ENCODE measurements at places on chromosomes 5 and 9.

GRCh38 chr9:78775696-78776295 lies 478.9 kb downstream of the PSAT1 start:
- no peak for DNase-seq

DNA sequence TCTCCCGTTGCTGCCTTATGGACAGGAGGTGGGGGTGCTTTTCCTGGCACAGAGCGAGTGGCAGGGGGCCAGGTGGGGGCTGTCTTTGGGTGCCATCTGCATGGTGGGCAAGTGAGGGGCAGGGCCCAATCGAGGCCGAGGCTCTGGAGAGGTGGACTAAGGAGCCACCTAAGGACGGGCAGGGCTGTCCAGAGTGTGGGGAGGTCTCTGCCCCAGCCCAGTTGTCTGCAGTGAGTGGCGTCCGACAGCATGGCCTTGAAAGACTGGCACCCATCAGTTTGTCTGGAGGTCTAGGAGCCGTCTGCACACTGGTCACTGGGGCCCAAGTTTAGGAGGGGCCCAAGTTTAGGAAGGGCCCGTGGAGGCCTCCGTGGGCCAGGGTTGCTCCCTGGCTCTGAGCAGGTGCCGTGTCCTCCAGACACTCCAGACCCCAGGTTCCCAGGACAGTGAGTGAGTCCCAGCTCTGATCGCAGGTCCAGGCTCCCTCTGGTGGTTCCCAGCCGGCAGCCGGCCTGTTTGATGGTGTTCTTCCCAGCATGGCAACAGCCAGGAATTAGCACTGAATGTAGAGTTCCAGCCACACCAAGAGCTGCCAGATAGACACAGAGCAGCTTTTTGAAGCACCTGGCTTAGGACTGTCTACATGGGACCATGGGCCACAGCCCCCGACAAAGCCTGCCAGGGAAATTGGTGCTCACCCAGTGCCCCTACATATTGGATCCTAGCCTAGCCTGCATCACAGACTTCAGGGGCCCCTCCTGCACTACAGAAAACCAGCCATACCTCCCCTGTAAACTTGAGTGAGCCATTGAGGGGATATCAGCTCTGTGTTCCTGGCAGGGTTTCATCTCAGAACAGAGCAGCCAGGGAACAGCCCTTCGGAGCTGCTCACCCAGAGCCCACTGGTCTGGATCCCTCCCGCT lies 120.9 kb downstream of the WNK2 start:
- no peak for DNase-seq

GRCh38 chr5:171585981-171586380 lies 166.5 kb downstream of the FGF18 start:
- DNase-seq = no peak

DNA sequence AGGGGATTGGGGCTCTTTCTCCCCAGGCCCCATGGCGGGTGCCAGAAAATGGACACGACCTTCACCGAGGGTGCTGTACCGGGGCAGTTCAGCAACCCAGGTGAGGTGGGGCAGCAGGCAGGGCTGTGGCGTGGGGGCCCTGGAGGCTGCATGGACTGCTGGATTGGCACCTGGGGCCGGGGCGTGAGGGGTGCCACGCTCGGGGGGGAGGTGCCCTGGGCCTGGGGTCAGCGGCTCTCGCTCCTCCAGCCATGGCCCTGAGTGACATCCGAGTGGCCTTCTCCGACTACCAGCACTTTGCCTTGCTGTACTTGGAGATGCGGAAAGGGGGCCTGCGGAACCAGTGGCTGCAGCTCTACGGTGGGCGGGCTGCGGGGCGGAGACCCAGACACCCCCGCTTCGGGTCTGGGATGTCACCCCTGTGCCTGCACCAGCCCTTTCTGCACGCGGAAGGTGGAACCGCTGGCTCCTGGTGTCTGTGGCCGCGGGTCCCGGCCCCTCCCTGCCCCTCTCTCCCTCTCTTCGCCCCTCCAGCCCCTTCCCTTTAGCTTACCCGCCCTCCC lies 1.8 kb downstream of the LCNL1 start:
- no peak for DNase-seq

DNA sequence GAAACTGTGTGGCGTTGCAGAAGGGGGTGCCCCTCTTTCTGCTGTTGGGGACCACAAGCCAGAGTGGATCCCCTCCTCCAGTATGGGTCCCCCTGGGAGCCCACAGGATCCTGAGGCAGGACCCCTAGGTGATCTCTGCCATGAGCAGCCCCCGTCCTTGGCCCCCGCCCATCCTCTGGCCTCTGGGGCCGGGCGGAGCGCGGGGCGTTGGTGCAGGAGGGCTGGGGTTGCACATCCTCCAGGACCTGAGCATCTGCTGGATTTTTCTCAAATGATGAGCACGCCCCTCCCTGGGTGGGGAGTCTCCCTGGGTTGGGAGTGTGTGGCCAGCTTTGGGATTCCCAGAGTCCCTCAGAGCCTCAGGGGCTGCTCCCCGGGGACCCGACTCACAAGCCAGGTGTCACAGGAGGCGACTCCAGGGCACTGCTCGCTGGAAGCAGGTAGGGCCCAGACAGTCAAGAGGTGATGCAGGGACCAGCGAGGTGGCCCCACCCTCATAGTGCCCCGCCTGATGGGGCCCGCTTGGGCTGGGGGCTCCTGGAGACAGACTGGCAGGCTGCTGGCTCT lies 26.7 kb upstream of the UBAC1 start:
- DNase-seq = no peak

- no peak for DNase-seq
Observed at GRCh38 chr9:137030006-137030405, 1.9 kb downstream of the FUT7 start.

DNA sequence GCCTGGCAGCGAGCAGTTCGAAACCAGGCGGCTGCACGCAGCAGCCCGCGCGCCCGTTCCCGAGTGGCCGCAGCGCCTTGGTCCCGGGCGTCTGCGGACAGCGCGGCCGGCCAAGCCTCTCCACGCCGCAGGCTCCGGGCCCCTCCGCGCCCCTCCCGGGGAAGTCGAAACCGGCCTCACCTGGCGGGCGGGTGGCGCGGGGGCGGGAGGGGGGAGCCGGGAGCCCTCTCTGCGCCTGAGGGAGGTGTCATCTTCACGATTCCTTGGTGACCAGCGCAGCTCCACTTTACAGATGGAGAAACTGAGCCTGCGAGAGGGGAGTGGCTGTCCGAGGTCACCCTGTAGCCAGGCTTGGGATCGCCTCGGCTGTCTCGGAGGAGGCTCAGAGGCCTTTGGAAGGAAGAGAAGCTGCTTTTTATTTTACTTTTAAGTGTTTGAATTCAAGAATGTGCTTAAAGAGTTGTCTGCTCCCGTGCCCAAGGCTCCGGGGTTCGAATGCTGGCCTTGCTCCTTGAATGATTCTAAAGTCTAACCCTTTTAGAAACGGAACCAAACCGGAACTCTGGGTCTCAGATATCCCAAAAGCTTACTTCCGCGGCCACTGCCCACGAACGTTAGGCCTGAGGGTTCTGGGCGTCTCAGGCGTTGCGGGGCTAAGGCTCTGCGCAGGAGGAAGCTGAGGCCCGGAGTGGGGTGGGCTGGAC lies 662 bp downstream of the SUSD3 start:
- DNase-seq = no peak

DNA sequence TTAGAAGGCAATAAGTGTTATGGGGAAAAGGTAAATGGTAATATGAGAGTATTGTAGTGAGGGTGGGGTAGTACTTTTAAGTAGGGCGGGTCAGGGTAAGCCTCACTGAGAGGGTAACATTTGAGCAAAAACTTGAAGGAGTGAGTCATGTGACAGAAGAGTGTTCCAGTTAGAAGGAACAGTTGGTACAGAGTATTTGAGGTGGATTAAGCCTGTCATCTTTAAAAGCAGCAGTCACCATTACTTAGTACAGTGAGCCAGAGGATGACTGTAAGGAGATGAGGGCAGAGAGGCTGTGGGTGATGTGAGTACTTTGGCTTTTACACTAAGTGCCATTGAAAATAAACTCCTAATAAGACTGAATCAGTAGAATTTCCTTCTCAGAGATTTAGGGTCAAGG lies 54.8 kb downstream of the UBAP1 start:
- DNase-seq = no peak

DNA sequence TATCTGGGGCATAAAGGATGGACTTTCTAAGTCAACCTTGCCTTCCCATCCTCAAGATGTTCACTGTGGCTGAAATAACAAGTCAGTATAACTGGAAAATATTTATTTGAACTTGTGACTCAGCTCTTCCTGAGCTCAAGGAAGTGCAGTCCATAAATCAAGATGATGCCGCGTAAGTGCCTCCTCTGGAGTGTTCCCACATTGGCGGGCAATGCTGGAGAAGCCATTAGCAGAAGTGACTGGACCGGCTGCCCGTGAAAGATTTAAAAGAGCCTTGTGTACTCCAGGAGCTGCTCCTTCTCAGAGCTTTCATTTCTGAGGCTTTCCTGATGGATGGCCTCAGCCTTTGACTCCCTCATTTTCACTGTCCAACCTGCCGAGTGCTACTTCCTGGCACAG lies 17.4 kb downstream of the TMOD1 start:
- no peak for DNase-seq

DNA sequence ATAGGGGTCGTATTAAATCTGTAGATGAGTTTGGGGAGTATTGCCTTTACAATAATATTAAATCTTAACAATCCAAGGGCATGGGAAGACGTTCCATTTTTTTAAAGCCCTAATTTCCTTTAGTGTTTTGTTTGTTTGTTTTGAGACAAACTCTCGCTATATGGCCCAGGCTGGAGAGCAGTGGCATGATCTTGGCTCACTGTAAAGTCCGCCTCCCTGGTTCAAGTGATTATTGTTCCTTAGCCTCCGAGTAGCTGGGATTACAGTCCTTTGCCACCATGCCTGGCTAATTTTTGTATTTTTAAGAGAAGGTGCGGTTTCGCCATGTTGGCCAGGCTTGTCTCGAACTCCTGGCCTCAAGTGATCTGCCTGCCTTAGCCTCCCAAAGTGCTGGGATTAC lies 19.9 kb downstream of the NIPBL start:
- DNase-seq = no peak

GRCh38 chr5:55540525-55540924 lies 5.8 kb upstream of the PLPP1 start:
- no peak for DNase-seq

DNA sequence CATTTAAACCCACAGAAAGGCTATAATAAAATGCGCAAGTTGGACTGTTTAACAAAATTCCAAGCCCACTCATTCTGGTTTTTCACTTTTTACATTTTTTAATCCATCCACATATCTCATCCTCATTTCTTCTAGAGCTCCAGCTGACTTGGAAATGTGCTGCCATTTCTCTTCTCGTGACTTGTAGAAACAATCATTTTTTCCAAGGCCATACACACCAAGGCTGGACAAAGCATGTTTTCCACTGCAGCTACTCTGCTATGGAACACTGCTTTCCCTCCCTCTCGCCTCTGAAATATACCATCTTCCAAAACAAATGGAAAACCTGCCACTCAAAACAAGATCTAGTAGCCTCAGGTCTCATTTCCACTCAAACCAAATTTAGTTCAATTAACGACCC lies 141.1 kb downstream of the ESM1 start:
- no peak for DNase-seq

DNA sequence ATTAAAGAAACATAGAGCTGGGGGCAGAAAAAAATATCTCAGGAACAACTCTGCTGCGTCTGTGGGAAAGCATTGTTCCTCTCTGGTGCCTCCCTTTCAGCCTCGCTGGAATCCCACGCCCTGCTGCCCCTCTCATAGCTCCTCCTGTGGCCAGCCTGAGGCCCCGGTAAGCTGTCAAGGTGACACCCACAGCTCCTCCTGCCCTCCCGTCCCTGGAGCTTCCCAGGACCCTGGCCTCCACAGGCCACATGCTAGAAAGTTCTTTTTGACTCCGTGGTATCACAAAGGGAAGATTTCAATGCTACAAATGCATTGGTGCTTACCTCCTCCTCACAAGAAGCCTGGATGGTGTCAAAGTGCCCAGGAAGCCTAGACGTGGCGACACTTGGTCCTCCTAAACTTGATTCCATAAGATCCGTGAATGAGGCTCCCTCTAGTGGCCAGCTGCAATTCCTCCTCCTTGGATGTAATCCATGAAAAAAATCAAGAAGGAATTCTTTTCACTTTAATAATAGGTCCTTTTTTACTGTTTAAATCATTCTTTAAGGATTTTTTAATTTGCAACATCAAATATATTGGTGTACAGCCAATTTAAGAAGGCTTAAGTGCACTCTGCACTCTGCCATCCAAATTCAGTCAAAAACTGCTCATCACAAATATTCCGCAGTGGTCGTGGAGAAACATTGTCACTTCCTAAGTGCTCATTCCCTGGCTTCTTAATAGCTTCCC lies 104.9 kb downstream of the CFAP90 start:
- no peak for DNase-seq
